ENCODE measurements at places on chromosomes 5 and 9.

DNA sequence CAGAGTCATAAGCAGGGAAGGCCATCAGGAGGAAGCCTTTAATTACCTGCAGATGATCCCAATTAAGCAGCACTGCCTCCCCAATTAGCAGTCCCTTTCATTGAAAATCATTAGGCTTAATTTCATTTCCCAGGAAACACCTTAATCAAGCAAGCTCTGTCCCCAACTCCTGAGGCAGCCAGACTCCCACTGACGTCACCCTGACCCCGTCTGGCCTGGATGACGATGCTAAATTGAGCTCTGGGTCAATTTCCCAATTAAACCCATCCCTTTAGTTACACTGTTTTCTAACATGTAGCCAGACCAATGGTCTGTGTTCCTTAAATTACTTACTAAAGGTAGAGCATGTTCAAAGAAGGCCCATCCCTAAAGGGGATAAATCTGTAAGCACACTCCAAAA, 84.0 kb upstream of the SPOCK1 start:
- no peak for DNase-seq

GRCh38 chr9:85715587-85715986, 26.2 kb downstream of the AGTPBP1 start:
- no peak for DNase-seq

DNA sequence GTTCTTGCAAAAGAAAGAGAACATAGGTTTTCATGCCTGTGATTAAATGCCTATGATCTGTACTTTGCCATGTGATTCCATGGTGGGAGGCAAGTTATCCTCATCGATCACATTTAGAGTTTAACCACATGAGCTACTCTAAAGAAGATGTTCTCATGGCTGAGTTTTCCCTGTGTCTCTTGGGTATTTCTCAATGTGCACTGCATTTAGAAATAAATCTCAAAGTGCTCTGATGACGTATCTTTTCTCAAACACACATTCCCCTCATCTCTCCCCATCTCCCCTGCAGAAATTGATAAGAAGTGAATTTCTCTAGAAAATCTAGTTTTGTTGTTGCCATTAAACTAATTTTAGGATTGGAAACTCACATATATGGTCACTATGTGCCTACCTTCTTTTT, 282.2 kb downstream of the SEMA5A start:
- no peak for DNase-seq

- no peak for DNase-seq
Measured at GRCh38 chr5:116814626-116815385, 240.2 kb upstream of the SEMA6A start.

DNA sequence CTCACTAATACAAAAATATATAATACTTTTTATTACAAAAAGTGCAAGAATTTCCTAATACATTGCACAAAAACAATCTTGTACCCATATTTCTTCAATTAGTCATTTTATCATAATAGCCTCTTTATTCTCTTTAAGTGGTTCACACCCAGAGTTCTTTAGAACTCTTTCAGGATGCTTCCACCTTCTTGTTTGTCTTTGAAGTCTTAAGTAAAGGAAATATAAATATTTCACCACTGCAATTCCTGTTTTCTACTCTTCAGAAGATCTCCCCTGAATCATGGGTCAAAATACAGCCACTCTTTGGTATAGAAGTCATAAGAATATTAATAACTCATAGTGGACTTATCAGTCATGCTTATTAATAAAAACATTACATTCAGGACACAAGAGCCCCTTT, 293.0 kb downstream of the ATPSCKMT start:
- DNase-seq: no peak

- DNase-seq: no peak
Measured at GRCh38 chr5:151903243-151903653, 21.4 kb downstream of the GLRA1 start.

Data from omental fat pad (tissue), 4 donors.